ENCODE measurements at places on chromosomes 6 and 20.

DNA sequence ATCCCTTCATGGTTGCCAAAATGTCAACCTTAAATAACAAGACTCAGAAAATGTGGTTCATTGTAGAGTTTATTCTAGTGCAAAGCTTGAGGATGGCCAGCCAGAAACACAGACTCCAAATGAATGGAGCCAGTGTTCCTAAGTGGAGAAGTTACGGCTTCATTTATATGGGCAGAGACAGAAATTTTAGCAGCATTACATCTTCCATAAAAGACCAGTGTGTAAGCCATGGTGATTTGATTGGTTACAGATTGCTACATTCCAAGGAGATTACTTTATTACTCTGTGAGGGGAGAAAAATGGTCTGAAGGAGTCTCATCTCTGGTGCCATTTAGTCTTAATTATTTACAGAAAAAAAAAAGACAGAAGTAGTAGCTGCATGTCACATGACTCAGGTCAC, 97.8 kb downstream of the OTOR start:
- no peak for DNase-seq

GRCh38 chr6:142345261-142345660, 43.5 kb downstream of the ADGRG6 start:
- no peak for DNase-seq

- DNase-seq, result no peak
Measured at GRCh38 chr6:147738099-147738498, 229.6 kb downstream of the SAMD5 start.

DNA sequence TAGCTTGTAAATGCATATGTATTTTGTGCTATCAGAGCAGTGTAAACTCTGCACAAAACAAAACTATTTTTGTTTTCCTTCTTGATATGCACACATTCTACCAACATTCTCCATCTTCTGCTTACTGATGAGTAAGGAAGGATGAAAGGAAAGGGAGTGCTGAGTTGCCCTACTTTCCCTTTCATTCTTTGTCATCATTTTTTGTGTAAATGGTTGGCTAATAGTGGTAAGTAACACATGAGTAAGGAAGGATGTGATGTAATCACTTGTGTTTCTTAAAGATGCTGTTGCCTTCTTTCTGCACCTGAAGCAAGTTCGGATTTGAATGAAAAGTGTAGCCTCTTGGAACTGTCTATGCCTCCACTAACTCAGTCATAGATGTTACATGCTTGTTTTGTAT, 4.6 kb upstream of the REV3L start:
- DNase-seq, result no peak

DNA sequence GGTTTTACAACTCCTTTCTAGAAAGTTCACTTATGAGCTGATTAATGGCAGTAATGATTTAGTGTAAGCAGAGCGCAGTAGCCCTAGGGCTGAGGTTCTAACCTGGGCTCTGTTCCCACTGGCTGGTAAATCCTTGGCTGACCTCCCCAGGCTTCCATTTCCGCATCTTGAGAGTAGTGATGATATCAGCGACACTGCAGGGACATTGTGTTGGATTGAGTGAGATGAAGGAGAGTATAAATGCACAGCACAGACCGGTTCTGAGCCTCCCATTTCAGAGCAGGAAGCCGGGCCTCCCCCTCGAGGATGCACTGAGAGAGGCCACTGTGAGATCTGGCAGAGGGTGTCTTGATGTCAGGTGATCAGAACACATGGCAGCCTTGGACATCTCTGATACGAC, 477.2 kb upstream of the SULF2 start:
- DNase-seq, result no peak

GRCh38 chr6:142802124-142802523, 142.9 kb downstream of the HIVEP2 start:
- DNase-seq, result peak; percentile 41

DNA sequence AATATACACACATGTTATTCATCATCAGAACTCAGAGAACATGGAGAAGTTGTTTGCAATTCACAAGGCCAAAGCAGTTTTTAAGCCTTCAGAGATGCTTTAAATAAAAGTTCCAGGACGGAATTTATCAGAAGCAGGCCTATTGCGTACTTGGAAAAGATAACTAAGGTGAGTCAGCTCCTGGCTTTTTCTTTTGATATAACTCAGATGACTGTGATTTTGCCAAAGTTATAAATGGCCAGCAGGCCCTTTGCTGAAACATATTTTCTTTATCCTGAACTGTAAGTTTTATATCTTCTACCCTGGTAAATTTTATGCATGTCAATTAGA, 55.0 kb upstream of the PLCB1 start:
- DNase-seq, result no peak

DNA sequence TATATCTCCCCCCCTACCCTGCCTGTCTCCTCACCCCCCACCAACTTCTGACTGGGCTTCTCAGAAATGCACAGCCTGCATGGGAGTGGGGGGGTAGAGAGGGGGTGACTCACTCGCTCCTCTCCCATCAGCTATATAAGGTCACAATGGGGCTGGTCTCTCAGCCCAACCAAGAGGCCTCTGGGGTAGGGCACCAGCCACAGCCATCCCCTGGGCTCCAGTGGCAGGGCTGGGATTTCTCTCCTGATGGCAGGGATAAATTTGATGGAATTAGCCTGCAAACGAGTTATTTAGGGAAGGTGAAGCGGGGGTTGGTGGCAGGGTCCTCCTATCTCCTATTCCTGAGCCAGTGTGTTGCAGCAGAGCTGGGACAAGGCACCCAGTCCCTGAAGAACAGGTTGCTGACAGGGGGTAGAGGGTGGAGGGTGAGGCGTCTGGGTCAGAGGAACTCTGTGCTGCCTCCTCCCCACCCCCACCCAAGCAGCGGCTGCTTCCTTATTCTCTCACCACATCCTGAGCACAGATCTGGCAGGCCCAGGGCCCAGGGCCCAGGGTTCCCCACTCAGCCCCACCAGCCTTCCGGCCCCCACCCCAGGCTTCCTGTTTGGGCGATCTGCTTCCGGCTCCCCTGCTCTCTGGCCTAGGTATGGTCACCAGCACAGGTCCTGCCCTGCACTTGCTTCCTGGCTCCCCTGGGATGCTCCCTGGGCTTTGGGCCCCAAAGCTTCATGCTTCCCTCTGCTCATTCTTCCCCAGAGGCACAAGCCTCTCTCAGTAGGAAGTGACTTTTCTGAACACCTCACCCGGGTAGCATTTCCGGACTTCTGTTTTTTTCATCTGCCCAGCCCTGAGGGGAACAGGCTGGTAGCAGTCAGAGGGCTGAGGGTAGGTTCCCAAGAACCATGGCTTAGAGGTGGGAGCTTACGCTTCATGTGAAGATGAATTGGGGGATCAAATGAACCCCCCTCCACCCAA, 4.0 kb downstream of the PPP1R18 start:
- DNase-seq, result peak; percentile 70

GRCh38 chr6:7809346-7809745, 83.4 kb downstream of the BMP6 start:
- no peak for DNase-seq

DNA sequence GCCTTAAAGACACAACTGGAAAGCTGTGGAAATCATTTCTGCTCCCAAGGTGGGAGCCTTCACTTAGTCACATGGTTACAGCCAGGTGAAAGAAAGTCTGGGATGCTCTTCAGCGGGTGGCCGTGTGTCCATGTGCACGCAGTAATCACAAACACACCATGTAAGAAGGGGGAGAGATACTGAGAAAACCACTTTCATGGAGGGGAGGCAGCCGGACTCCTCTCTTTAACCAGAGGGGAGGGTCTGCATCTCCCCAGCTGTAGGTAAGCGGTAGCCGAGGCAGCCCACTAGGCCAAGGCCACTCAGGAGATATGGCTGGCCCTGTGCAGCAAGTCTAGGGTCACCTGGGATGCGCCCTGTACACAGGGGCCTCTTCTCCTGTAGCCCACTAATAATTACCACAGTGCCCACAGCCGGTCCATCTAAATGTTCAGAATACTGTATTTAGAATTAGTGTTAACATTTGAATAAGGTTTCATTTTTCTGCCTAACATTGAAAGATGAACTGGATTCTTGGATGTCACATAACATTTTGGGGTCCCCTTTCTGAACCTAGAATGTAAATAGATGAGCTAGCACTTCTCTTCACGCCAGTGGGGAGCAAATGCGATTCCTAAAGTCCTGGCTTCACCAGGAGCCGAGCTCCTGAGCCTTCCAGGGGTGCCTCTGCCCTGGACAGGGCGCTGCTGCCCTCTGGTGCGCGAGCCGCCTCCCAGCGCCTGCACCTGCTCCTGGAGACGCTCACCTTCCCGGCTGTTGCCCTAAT, 15.9 kb downstream of the GPR31 start:
- peak; percentile 48 for DNase-seq

DNA sequence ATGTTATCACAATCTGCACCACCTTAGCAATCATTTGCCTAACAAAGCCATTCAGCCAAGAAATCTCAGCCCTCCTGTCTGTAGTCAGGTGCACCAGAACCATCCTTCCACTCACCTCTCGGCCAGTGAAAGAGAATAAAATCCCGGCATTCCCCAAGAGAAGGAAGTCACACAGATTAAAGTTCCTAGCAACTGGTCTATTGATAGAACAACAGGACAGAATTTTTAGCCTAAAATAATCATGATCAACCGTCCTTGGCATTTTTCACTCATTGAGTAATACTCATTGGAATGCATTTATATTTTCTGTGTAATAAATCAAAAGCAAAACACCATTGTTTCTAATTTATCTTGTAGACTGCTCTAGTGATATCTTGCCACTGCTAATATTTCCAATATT, 85.7 kb upstream of the CDH4 start:
- no peak for DNase-seq

DNA sequence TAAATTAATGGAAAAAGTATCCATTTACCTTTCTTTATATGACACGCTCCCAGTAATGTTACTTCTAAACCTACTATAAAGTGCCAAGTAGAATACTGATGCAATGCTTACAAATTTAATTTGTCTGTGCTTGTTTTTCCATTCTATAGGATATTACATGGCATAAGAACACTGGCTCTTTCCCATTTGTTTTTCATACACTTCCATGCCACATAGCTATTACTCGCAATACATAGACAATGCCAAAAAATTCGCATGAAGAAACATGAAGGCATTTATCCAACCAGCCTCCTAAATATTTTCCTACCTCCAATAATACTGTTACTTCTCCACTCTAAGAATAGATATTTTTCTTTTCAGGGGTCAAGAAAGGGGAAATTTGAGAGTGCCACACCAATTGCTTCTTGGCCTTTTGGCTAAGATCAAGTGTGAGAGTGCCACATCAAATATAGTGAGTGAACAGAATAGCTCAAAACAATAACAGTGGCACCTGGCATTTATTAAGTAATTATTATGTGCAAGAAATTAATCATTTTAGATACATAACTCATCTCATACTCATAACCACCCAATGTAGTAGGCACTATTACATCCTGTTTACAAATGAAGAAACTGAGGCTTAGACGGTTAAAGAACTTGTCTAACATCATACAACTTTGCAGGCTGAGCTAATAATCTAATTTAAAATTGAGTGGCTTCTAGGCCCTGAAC, 845 bp upstream of the DST start:
- DNase-seq, result no peak

DNA sequence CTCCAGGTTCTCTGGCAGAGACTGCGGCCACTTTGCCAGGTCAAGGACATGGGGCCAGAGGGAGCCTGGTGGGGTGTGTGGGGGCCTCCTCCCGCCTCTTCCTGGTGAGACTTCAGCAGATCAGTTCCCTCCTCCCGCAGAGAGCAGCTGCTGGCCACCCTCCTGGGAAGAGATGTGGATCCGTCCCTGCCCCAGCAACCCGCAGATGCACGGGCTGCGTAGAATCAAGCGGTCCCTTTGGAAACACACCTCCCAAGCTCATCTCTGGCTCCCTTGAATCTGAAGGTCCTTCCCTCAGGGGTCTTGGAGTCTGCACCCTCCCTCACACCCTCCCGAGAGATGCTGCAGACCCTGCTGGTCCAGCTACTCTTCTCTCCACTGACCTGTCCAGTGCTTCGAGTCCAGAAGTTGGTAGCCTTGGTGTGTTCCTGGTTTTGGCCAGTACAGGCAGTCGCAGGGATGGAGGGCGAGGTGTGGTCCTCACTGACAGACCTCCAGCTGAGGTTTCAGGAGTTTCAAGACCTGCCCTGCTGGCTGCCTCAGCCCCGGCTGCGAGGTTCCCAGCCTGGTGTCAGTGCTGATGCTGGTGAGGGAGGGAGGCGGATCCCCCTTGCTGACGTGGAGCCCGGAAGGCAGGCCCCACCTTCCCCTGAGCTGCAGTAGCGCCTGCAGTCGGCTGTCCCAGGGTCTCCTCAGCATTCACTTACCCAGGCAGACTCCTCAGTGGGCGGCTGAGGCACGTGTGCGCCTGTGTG, at the start of gene NPBWR2:
Gene NPBWR2 (minus strand): TSS at position 585 of the 755 bp plus-strand sequence. CDS start 734 bp downstream, outside the sequence.
- DNase-seq, result no peak

DNA sequence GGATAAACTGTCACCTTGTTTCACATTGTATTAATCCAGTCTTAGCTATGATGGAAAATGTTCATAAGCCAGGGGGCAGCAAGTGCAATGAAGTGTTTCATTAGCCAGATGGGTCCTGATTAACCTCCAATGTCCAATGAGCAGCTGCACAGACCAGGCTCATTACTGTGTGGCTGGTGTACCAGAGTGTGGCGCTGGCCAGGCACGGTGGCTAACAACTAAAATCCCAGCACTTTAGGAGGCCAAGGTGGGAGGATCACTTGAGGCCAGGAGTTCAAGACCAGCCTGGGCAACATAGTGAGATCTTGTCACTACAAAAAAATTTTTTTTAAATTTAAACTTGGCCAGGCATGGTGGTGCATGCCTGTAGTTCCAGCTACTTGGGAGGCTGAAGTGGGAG, 201.7 kb upstream of the FOXQ1 start:
- DNase-seq, result no peak
